Activated naive CD4-positive, alpha-beta T cell treated with anti-CD3 and anti-CD28 coated beads, Interleukin-2, amount 50 U/mL, for 16 hours (primary cell): ENCODE measurements at places on chromosomes 2 and 18.
A peak's percentile ranks its signal among the peaks of the same experiment; 100 is the strongest.

DNA sequence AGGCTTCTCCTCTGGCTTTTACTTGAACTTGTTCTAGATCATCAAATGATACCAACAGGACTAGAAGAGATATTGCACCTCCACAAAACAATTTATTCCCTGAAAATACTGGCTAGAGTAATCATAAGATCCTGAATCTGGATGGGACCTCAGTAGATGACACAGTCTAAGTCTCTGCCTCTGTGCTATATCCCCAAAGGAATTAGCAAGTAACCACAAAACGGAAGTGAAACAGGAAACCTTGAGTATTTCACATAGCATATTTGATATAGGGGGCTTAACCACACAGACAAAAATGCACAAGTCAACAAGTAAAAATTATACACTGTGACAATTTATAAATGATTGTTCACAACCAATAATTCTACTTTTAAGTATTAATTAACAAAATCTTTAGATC, 456.9 kb upstream of the TNP1 start:
- DNase-seq, result no peak

- no peak for DNase-seq
Observed at GRCh38 chr18:37383846-37384595, 181.6 kb downstream of the CELF4 start.

GRCh38 chr2:38815936-38816335, 37.9 kb downstream of the GEMIN6 start:
- no peak for DNase-seq

DNA sequence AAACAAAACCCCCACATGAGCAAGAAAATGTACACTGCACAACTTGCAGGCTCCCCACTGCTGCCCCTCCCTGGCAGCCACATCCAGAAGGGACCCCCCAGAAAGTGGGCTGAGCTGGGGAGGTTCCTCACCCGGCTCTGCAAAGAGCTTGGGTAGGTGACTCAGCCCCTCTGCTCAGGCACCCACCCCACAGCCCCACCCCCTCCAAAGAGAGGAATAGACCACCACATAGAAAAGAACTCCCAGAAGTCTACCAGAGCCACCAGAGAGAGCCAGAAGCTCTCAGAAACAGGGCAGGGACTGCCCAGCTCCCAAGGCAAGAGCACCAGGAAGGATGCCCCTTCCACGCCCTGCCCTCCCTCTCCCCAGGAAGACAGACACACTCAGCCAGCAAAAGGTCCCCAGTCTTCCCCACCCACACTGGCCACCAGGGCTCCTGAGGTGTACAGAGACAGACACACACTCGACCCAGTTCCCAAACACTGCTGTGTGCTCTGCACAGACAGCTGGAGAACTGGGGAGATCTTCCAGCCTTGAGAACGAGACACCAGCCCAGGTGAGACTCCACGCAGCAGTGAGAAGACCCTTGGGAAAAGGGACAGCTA, 28.2 kb downstream of the BIN1 start:
- no peak for DNase-seq

DNA sequence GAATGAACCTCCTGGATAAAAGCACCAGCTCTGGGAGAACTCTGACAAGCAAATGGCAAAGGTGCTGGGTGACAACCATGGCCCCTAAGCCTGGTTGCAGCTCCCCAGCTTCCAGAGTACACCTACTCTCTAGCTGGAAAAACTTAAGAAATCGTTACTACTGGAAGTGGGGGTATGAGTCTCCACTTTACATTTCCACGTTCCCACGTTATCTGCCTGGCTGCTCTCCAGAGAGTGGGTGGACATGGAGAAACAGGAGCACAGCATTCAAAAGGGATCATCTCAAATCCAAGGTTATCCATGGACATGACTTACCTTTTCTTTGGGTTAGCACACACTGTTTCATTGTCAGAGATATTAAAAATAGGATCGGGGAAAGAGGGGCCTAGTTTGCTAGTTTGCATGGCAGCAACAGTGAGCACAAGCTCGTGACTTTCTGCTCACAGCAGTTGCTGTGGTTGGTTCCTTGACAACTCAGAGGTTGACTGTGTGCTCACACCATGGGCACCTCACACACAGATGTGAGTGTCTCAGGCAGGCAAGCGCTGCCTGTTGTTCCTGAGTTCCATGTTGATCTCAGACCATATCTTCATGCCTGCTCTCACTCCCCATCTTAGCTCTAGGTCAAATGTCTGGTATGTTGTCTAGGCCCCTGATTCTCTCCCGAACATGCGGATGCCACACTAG, 32.5 kb downstream of the PTPN18 start:
- DNase-seq, result no peak

DNA sequence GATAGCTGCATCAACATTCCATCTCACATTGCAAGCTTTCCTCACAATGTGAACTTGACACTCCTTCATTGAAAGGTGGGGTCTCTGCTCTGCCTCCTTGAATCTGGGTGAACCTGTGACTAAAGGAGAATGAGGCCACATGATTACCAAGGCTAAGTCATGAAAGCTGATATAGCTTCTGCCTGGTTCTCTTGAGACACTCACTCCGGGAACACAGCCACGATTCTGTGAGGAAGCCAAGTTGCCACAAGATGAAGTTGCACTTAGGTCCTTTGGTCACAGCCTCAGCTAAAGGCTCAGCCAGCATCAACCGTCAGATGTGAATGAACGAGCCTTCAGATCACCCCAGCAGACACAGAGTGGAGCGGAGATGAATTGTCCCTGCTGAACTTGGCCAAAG, 94.7 kb upstream of the FAM136A start:
- no peak for DNase-seq

DNA sequence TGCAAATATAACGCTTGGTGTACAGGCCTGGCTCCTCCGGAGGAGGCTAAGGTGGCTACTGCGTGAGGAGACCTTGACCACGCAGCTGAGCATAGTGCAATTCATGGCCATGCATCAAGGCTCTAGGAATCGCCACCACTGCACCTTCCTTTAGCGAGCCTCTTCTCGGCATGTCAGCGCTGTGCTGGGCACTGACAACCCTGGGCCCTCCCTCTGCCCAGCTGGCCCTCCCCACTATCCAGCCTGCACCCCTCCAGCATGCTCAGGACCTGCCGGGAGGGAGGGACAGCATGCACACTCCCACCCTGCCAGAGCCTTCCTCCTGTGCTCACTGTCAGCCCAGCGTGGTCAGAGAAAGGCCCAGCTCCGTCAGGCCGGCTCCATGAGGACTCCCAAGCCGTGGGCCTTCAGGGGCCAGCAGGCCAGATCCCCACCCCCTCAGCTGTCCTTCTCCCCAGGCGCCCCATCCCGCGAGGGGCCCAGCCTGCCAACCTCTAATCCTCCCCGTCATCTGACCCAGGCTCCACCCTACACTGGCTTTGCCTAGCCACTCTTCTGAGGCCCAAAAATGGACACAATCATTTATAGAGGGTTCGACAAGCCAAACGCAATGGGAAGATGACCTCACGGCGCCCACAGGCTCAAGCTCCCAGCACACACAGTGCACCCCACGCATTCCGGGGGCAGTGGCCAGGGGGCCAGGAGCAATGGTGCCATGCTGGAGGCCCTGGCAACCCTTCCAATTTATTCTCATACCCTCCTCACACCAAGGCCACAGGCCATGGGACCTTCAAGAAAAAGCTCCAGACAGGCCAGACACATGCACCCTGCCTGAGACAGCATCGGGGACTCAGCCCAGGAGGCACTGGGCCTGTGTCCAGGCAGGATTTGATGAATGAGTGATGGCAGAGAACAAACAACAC, 3.5 kb downstream of the BIN1 start:
- DNase-seq, result no peak

DNA sequence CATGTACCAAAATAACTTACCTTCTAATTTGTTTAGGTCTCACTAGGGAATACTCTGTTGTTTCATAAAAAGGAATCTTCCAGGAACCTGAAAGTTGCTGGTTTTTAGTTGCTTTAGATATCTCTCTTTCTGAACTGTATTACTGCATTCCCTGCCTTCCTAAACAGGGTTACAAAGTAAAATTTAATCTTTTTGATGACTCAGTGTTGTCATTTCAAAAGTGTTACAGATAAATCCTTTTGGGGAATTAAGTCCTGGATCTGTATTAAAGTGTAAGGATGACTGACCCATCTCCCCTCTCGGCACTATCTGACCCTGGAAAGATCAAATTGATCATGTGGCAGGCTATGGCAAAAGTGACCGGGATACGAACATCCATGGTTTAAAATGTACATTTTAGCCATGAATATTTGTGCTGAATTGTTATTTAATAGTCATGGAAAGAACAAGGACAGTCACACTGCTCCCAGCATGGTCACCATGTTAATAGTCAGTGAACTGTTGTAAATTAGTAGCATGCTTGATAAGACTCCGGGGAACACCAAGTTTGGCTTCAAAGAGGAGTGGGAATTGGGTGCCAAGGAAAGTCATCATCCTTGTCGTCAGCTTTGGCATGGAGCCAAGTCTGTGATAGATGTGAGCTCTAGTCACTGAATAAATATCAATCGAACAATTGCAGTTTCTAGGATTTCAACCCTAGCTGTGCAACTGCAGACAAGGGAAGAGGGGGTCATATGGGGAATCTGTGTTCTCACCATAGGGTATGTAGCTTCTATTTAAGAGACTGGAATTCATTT, 4.2 kb downstream of the PLEKHA3 start:
- DNase-seq, result no peak

- no peak for DNase-seq
Observed at GRCh38 chr2:127107622-127107999, 657 bp upstream of the BIN1 start.

DNA sequence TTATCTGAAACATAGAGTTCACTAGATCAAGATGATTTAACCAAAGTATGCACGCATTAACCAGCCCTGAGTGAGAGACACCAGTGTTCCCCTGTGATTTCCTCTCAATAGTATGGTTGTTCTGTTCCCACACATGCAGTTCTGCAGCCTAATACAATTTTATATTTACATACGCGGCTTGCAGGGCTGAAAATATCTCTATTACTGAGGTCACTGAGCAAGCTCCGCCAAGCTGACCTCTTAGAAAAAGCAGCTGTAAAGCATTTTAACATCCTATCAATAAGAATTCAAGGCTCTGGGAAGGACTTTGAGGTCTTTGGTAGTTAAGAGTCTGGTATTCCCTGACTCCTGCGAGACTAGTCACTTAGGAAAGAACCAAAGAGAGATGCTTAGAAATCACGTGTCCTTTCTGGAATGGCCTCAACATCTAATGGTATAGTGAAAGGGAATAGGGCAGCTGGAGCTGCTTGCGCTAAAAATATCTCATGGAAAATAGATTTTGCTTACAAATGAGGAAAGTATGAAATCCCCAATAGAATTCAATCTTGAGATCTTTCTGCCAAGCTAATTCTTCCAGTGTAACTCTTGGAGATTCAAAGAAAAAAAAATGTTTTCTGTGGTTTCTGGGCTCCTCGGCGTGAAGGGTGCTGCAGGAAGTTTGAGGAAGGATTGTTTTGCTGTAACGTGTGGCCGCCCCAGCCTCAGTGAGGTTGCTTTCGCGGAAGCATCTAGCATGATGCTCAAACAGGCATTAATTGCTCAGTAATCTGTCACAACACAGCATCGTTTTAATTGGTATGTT, 59.2 kb downstream of the DOCK10 start:
- DNase-seq, result peak; percentile 23

DNA sequence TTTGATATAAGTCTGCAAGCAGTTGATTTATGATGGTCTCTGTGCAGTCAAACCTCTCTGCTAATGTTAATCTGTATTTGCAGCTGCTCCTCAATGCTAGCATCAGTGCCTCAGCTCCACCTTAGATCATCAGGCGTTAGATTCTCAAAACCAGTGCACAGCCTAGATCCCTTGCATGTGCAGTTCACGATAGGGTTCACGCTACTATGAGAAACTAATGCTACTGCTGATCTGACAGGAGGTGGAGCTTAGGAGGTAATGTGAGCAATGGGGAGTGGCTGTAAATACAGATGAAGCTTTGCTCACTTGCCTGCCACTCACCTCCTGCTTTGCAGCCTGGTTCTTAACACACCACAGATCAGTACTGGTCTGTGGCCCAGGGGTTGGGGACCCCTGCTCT, 18.4 kb downstream of the RBKS start:
- DNase-seq, result no peak

GRCh38 chr18:31451625-31452024, 4.1 kb downstream of the DSG3 start:
- no peak for DNase-seq

GRCh38 chr2:203122317-203122986, 107.8 kb downstream of the NBEAL1 start:
- DNase-seq, result no peak

- no peak for DNase-seq
Observed at GRCh38 chr18:74153377-74153776, 5.1 kb downstream of the TIMM21 start.

DNA sequence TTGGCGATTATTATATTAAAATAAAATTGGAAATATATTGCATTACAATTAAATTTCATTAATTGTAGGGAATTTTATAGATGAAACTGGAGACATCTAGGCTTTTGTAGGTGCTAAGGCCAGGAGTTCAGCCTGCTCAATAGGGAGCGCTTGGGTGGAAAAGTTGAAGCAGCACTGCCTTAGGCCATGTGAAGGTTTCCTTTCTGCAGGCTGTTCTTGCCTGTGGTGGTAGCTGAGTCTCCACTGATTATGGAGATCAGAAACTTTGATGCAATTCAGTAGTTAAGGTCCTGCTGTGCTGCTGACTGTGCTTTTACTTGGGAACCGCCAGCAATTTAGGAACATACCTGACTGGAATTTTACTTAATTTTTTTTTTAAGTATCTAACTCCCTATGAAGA, 179.9 kb upstream of the BOD1L2 start:
- DNase-seq, result no peak

DNA sequence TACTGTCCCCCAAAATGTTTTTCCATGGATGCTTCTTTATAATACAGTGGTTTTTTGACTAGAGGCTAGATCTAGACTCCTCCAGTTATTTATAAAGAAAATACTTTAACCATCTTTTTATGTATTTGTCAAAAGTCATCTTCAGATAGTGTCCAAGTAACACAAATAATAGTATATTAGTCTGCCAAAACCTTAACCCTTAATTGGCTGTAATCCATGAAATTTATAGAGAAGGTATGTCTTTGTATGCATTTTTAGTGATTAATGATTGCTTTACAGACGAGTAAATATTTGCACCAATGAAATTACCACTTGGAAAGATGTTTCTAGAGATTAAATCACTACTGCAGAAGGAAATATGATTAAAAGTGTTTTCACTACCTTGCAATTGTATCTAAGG, 451.8 kb upstream of the NRXN1 start:
- DNase-seq, result no peak

DNA sequence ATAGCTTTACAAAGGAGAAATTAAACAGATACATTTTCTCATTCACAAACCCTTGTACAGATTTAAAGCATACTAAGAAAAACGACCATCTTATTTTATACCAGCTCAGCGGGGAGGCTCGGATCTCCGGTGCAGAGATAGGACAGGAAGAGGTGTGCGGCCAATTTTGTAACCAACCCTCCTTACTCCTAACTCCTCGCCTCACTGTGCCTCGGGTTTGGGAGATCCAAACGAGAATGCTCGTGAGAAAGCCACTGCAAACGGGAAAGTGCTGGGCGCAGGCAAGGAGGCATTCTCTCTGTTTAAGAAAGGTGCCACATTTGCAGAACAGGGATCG, 1.2 kb downstream of the KDSR start:
- no peak for DNase-seq
